Naive thymus-derived CD8-positive, alpha-beta T cell (primary cell): ENCODE measurements at places on chromosomes 13 and 19. TPM values are rescaled to one million over a fixed set of nuclear protein-coding genes. Genes with fewer than 3 reads are reported as not detected.

Gene KIR3DL1
- total RNA-seq, result 0.21 TPM

GRCh38 chr19:50652722-50653121, 3.5 kb downstream of the C19orf81 start:
- peaks cover 1% of the 10 kb centered on the region for H3K36me3 ChIP-seq
- H3K27me3 ChIP-seq, result peaks cover 27% of the 10 kb centered on the region
- no peak for DNase-seq
- no peak overlapping the region for H3K27ac ChIP-seq
- H3K4me3 ChIP-seq, result no peak overlapping the region
- H3K4me1 ChIP-seq, result peaks cover 5% of the 10 kb centered on the region

Gene MKNK2
- total RNA-seq, result 171 TPM

DNA sequence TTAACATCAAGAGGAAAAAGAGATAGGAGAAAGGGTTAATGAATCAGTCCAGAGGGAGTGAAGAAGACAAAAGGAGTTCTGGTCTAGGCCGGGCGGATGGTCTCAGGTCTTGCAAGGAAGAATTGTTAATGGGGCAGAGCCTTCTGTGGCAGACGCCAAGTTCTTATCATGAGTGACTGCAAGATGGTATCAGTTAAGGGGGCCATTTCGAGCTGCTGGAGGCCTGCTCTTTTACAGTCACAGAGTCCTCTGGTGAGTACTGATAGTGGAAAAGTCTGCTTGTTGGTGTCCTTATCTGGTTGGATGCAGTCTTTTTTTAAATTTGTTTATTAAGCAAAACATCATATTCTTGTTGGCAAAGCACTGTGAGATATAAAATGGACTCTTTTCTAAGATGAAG, 590.9 kb upstream of the SGCG start:
- H3K27me3 ChIP-seq, result peaks cover 7% of the 10 kb centered on the region
- DNase-seq, result no peak
- H3K36me3 ChIP-seq, result peaks cover 5% of the 10 kb centered on the region
- H3K4me3 ChIP-seq, result no peak overlapping the region
- H3K4me1 ChIP-seq, result no peaks in the 10 kb centered on the region
- H3K27ac ChIP-seq, result no peak overlapping the region

- H3K4me1 ChIP-seq, result peaks cover 23% of the 10 kb centered on the region
- peak overlapping the region; percentile 16 for H3K4me3 ChIP-seq
- H3K36me3 ChIP-seq, result no peaks in the 10 kb centered on the region
- H3K27me3 ChIP-seq, result peaks cover 18% of the 10 kb centered on the region
Observed at GRCh38 chr19:11534948-11535347, 3.7 kb upstream of the CNN1 start.

Gene ADGRE1
- 2.3 TPM for total RNA-seq
